ENCODE measurements at places on chromosomes 2 and 18.

- no peak for DNase-seq
These were observed 147.1 kb downstream of the NOL4 start for GRCh38 chr18:34077599-34077998.

GRCh38 chr2:173146590-173146989 lies 70.9 kb downstream of the MAP3K20 start:
- DNase-seq = no peak

GRCh38 chr2:54986264-54986663 lies 64.0 kb downstream of the RTN4 start:
- DNase-seq = no peak

DNA sequence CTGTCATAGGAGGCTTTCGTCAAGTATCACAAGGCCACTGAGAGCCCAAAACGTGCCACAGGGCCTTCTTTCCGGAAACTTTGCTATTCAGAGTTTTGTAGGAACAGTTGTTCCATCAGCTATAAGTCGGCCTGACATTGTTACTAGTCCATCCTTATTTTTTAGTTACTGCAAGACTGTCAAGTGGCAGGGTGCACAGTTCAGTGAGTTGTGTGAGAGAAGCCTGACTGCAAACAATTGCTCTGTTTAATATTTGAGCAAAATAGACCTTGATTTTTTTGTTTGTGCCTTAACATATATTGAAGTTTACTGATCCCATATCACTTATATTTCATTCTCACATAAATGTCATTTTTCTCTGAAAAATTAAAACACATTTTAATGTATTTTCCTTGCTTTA lies 110.1 kb downstream of the GALNT1 start:
- DNase-seq = no peak

All from GM06990 (cell line).